Upper lobe of right lung (tissue), 1 donor: ENCODE measurements at places on chromosomes 11 and 22. TPM values are rescaled to one million over a fixed set of nuclear protein-coding genes. Genes with fewer than 3 reads are reported as not detected.
A peak's percentile ranks its signal among the peaks of the same experiment; 100 is the strongest.

APLNR gene
- 1.2 TPM for total RNA-seq

CNTF gene
- 1.2 TPM for total RNA-seq

DNA sequence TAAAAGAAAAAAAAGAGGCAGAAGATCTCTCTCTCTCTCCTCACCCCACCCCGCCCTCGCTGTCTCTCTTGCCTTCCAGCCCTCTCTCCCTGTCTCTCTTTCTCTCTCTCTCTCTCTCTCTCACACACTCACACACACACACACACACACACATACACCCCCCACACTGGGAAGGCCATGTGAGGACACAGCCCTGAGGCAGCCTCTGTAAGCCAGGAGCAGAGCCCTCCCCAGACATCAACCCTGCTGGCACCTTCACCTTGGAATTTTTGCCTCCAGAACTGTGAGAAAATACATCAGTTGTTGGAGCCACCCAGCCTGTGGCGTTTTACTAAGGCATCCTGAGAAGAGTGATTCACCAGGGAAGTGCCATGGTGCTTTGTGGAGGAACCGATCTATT, 14.7 kb downstream of the APOL3 start:
- DNase-seq, result no peak

GRCh38 chr11:104169091-104169490, 5.1 kb upstream of the PDGFD start:
- no peak for DNase-seq

GRCh38 chr11:44709281-44709562, 17.5 kb upstream of the TSPAN18 start:
- DNase-seq, result no peak

GRCh38 chr11:125162743-125163142, 1.8 kb upstream of the PKNOX2 start:
- DNase-seq, result no peak

GRCh38 chr11:129143335-129143734, 48.8 kb downstream of the ARHGAP32 start:
- peak; percentile 59 for DNase-seq

GRCh38 chr11:121059605-121060004, 35.7 kb downstream of the TBCEL start:
- DNase-seq, result no peak

DNA sequence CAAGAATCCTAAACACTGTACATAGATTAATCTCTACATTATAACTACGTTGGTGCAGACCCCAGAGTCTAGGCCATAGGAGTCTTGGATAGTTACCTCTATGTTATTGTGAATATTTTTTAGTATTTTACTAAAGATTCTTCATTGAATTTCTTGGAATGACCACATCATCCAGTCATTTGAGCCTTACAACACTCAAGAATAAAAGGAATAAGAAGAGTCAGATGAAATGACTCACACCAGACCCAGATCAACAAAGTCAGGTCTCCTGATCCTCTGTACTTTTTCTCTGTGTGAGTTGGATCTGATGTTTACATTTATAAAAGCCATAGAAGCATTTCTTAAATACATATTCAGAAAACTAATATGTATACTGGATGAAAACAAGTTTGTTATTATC, 179.2 kb upstream of the ARHGAP20 start:
- DNase-seq, result no peak

KIRREL3 gene
- not detected for total RNA-seq

GRCh38 chr22:47540011-47540410, 777.6 kb downstream of the TBC1D22A start:
- no peak for DNase-seq

- DNase-seq, result no peak
Observed at GRCh38 chr22:48366591-48366990, 1461.1 kb downstream of the BRD1 start.

GRCh38 chr22:30605449-30606110, 1.4 kb upstream of the TCN2 start:
- no peak for DNase-seq

TMPRSS13 gene
- 9.9 TPM for total RNA-seq

PLAAT5 gene
- total RNA-seq, result 3.6 TPM

- DNase-seq, result peak; percentile 25
Observed at GRCh38 chr22:36724836-36725235, 21.3 kb upstream of the CACNG2 start.

GRCh38 chr22:35526333-35526979, 14.2 kb upstream of the RASD2 start:
- DNase-seq, result no peak

DNA sequence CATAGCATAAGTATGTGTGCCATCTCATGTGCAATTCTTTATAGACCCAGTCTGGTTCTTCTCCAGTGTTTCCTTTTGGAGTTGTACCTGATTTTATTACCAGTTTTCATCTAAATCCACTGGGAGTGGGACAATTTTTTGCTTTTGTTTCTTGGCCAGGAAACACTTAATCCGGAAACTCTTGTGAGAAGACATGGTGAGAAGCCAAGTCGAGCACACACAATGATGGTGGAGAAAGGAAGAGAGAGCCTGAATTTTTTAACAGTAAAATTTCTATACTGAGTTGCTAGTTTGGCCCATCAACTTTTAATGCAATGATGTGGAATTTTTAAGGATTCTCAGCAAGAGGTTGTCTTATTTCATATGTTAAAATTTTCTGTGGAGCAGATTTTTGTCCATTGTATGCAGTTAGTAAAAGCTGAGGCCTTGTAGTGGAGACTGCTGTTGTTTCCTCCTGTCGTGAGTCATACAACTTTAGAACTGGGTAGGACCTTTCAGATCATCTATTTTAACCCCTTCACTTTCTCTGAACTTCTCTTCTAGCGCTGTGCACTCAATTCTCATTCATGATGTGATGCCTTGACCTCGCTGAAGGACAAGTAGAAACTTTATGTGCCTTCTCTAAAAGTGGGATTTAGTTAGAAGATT, 17.1 kb downstream of the FAR1 start:
- no peak for DNase-seq

DNA sequence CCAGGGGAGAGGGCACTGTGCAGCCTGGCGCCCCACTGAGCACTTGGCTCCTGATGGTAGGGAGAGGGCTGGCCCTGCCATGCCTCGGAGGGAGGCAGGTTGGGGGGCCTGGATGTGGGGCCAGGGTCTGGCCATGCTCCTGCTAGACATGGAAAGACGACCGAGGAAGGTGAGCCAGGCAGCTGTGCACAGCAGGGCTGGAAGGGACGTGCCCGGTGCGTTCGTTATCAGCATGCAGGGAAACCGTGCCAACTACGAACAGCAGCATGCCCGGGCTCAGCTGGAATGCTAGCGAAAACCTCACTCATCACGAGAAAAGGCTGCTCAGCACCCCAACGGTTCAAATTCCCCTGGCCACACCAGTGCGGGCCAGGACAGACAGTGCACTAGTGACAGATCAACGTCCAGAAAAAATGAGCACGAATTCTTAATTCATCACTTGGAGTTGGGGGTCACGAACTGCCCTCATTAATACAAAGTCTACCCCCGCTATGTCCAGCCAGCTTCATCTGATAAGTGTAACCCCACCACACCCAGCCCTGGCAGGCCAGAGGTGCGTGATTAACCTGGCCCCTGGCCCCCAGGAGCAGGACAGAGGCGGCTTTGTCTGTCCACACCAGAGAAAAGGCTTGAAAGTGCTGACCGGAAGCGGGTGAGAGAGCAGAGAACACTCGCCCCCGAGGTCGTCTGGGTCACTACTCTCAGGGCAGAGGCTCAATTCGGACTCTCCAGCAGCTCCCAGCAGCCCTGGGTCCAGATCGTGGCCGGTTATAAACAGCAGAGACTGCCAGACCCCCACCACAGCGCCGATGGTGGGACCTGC, 84.2 kb downstream of the CELSR1 start:
- no peak for DNase-seq

GRCh38 chr11:23211221-23211620, 350.9 kb upstream of the CCDC179 start:
- DNase-seq, result no peak

DNA sequence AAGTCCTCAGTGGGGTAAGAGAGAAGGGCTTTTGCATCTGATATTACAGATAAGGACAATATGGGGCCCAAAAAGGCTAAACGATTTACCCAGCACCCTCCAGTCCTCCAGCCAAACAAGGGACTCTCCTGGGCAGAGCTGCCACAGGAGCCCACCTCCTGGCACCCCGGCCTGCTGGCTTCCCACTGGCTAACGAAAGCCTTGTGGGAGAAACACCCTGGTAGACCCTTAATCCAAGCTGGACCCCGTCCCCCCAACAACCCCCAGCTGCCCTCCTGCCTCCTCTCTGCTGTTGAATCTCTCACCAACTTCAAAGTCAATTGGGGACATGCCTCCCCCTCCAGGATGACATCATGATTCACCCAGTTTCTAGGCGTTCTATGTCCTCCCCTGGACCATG, 10.8 kb downstream of the C1QTNF6 start:
- DNase-seq, result peak; percentile 45

SEPTIN3 gene
- total RNA-seq, result 3.2 TPM

- DNase-seq, result no peak
Observed at GRCh38 chr11:114130629-114131277, 71.2 kb downstream of the ZBTB16 start.

- DNase-seq, result no peak
Observed at GRCh38 chr22:20283674-20284066, 15.6 kb upstream of the RTN4R start.

- peak; percentile 18 for DNase-seq
Observed at GRCh38 chr11:75270896-75271418, 30.4 kb downstream of the TPBGL start.

GRCh38 chr11:128509621-128510389, 77.6 kb downstream of the ETS1 start:
- no peak for DNase-seq

DMC1 gene
- not detected for total RNA-seq

DNA sequence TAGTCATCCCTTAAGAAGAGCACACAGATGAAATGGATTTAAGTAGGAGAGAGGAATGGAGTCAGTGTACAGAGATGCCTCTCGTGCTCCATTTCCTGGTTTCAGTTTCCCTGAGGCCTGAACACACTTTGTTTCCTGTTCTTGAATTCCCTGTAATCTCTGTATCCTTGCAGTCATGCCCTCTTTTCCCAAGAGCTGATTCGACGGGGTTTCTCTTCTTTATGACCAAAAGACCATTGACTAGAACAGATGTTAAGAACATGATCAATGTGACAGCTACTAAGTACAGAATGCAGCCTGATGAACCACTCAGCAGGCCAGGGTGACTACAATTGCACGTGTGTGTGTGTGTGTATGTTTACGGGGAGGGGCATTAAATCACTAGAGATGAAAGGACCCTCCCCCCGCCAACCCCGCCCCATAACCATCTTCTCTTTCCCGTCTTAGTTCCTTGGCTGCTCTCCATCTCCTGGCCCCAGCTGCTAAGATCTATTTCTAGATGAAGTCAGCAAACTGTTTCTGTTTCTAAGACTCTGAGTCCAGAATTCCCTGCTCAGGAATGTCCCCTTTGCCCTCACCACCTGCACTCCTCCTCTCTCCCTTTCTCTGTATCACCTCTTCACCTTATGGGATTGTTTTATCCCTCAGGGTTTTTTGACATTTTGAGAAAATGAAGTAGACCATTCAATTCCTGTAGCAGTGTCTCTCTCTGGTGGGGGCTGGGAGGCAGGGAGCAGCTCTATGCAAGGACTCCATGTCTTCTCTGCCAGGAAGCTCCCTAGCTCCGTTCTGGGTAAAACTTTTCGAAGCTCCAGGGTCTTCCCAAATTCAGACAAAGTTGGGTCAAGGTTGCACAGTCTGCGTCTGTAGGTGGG, 26.0 kb downstream of the SLC22A6 start:
- DNase-seq, result no peak

CLMP gene
- 17.6 TPM for total RNA-seq

- DNase-seq, result no peak
Observed at GRCh38 chr22:30087611-30088010, 7.3 kb downstream of the HORMAD2 start.

DNA sequence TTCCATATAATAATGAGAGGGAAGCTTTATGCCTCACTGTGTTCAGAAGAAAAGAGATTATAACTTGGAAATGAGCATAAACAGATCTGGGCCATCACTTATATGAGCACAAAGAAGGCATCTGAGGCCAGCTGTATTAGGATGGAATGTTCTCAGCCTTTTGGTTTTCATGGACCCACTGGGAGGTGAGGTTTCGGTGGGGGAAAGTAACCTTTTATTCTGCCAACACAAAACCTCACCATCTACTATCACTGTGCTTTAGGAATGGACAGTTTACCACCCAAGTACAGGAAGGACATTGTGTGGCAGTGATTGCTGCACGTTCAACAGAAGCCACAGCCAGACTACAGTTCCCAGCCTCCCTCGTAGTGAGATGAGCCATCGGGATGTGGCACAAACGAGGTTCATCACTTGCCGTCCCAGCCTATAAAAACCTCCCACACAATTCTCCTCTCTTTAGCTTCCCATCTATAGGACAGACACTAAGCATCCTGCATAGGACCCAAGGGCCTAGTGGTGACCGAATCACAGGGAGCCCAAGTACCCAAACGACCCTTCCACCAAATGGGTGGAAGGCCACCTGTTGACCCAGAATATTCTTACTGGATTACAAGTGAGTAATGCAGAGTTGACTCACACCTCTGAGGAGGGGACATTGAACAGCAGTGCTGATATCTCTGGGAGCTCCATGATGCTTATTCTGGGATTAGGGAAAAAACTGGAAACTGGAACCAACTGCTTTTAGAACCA, 121.5 kb upstream of the RAG2 start:
- DNase-seq, result no peak

LMF2 gene
- 65.8 TPM for total RNA-seq

SCGB1A1 gene
- 5.4 TPM for total RNA-seq

GRCh38 chr11:5546457-5546856, 1.9 kb downstream of the OR52H1 start:
- DNase-seq, result no peak

- DNase-seq, result no peak
Observed at GRCh38 chr11:74255741-74256375, 55.6 kb downstream of the P4HA3 start.

DNA sequence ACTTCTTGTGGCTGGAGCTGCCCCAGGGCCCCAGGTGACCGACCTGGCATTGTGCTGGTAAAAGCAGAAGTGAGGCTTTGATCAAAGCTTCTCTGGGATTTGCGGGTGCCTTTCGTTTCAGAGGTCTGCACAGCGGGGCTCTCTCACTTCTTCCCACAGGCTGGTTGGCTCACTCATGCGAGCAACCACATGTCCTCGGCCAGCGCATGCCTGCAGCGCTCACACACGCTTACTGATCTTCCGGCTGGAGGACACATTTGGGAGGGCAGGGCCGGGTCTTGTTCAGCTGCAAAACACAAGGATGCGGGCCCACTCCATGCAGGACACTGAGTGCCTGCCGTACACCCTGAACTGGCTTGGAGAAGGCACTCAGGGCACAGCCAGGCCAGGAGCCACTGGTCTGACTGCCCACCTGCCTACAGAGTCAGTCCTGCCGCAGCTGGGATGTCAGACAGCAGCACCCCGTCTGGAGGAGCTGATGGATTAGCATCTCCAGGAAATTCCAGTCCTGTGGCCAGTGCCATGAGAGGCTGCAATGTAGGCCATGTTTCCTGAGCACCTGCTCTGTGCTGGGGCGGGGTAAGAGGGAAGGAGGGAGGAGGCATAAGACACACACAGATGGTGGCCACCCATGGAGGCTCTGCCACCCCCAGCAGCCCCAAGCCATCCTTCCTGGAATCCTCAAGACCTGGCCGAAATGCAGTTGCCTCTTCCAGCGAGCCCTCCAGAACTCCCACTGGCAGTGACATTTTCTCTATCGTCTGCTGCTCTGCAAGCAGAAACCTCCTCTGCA, 1383.2 kb downstream of the BRD1 start:
- no peak for DNase-seq

C22orf42 gene
- not detected for total RNA-seq

- DNase-seq, result no peak
Observed at GRCh38 chr11:115657586-115657985, 153.4 kb upstream of the CADM1 start.
